CD4-positive, alpha-beta T cell treated with Interleukin-4 for 1 hour (primary cell): ENCODE measurements at places on chromosomes 1 and 21.

DNA sequence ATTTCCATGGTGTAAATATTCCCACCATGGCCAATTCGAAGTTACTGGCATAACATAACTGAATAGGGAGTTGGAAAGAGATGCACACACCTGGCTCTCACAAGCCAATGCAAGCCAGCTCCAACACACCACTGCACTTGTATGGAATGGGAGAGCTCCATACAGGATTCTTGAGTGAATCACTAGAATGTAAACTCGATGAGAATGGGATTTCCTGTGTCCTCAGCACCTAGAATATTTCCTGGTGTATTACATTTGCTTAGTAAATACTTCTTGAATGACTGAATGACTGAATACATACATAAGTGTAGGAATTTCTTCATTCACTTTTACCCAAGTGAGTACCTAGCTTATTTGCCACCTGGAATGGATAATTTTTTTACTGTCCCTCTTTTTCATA, 16.2 kb upstream of the PPIE start:
- DNase-seq: no peak

- DNase-seq: no peak
Observed at GRCh38 chr1:231883382-231883781, 256.8 kb downstream of the DISC1 start.

DNA sequence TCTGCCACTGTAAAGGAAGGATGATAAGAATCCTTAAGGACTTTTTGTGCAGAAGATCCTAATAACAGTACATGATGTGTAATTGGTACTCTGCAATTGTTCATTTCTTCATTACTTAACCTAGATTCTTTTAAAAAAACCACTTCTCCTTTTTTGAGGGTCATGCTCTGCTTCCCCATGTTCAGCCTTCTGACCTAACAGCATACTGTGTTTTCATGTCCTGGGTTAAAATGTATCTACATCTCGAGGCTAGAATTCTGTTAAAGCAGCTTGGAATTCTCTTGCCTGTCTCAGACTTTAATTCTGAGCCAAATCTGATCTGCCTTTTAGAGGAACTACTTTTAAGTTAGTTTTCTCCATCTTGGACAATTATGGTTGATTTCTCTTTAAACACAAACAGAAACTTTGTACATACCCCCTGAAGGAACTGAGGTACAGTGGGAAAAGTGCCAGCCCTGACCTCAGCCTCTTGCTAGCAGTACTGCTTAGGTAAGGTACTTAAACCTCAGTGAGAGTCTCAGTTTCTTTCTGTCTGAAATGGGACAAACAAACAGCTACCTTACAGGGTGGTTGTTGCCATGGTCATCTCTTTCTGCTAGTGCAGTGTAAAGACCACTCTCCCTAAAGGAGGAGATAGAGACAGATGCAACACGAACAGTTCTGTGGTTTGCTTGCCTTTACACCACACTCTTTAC, 103.2 kb upstream of the DYNLT5 start:
- no peak for DNase-seq

DNA sequence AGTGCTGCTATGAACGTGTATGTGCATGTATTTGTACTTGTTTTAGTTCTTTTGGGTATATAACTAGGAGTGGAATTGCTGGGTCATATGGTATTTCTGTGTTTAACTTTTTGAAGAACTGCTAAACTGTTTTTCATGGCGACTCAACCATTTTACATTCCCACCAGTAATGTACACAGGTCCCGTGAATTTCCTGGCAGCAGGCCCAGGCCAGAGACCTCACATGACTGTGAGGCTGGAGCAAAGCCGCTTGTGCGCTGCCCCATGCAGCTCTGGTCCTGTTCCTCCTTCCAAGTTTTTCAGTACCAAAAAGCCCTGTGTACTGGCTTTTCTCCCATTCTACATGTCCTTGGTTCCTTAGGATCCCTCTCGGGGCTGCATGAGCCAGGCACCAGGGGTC, 29.6 kb downstream of the ACOT11 start:
- DNase-seq: no peak

DNA sequence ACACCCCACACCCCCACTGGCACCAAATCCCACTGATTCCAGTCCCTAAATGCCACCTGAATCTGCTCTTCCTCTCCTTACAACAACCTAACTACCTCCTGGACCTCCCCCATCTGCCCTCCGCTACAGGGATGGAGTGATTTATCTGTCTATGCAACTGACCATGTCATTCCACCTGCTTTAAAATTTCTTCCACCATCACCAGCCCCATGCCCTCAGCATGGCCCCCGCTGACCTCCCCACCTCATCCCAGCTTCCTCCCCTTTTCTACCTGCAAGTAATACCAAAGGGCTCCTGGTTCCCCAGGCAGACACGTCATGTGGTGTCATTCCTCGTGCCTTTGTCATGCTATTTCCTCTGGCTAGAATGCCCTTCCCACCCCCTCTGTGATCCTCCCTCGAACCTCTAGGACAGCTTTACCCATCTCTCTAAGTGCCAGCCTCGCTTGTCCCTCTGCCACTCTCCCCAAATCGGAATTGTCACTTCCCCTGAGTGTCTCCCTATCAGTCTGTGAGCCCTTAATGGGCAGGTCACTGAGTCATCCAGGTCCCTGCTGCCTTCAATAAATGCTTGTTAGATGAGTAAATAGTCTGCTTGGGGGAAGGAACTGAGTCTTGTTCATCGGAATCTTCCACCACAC, 3.7 kb downstream of the GJB4 start:
- DNase-seq: no peak

- no peak for DNase-seq
Observed at GRCh38 chr1:157961805-157962762, 31.4 kb upstream of the KIRREL1 start.

DNA sequence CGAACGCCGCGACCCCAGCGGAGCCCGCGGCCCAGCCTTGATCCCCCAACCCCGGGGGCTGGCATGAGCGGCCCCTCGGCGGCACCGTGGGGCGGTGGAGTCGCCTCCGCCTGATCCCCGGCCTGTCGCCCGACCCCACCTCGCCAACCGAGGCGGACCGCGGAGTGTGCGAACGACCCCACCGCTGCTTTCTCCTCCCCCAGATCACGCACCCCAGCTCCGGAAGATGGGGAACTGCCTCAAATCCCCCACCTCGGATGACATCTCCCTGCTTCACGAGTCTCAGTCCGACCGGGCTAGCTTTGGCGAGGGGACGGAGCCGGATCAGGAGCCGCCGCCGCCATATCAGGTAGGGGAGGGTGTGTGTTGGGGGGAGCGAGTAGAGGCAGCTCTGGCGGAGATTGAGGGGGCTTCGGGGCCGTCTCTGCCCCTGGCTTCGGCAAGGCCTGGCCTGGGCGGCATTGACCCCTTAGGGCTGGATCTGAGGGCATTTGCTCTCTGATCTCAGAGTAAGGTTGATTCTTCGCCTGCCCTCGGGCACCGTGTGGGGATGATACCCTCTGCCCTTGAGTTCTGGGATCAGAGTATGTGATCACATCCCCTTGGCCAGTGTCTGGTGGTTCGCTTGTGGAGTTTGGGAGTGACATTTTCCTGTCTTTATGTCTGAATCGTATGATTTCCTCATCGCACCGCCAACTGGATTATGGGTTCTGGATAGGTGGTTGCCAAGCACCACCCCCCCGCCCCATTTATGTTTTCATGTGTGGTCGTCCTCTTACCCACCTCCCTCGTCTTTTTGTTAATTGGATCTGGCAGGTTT, 668 bp downstream of the RNF11 start:
- peak; percentile 59 for DNase-seq

- peak; percentile 45 for DNase-seq
Observed at GRCh38 chr1:59570524-59570923, 244.2 kb upstream of the HOOK1 start.

GRCh38 chr1:154418923-154419619, 13.9 kb downstream of the IL6R start:
- no peak for DNase-seq

DNA sequence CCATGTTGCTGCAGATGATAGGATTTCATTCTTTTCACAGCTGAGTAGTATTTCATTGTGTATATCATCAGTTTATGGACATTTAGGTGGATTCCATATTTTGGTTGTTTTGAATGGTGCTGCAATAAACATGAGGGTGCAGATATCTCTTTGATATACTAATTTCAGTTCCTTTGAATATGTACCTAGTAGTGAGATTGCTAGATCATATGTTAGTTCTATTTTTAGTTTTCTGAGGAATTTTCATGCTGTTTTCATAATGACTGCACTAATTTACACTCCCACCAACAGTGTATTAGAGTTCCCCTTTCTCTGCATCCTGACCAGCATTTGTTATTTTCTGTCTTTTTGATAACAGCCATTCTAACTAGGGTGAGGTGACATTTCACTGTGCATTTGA, 82.1 kb downstream of the BRINP2 start:
- no peak for DNase-seq

DNA sequence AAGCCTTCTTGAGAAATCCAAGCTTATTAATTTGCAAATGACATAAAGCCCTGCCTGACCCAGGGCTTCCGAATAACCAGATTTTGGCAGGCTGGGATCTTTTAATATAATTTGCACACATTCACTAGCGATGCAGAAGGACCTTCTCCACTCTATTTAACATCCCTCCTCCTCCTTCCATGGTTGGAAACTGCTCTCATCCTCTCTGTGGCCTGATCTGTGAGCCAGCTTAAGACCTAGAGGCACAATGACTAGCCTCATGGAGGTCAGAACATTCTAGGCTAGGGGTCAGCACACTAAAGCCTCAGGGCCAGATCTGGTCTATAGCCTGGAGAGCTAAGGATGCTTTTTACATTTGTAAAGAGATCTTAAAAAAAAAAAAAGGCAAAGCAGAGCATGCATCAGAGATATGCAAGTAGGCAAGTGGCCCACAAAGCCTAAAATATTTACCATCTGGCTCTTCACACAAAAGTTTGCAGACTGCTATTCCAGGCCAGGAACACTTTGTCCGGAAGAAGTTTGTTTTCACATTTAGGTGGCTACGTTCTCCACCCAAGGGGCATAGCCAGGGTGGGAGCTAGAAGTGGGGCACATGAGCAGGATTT, 138.2 kb upstream of the HMGB4 start:
- no peak for DNase-seq

GRCh38 chr1:25933479-25934365, 27.5 kb upstream of the STMN1 start:
- no peak for DNase-seq

GRCh38 chr1:227994632-227995300, 12.0 kb upstream of the WNT3A start:
- no peak for DNase-seq

GRCh38 chr1:165717918-165718515, 19.7 kb upstream of the ALDH9A1 start:
- DNase-seq: peak; percentile 46

DNA sequence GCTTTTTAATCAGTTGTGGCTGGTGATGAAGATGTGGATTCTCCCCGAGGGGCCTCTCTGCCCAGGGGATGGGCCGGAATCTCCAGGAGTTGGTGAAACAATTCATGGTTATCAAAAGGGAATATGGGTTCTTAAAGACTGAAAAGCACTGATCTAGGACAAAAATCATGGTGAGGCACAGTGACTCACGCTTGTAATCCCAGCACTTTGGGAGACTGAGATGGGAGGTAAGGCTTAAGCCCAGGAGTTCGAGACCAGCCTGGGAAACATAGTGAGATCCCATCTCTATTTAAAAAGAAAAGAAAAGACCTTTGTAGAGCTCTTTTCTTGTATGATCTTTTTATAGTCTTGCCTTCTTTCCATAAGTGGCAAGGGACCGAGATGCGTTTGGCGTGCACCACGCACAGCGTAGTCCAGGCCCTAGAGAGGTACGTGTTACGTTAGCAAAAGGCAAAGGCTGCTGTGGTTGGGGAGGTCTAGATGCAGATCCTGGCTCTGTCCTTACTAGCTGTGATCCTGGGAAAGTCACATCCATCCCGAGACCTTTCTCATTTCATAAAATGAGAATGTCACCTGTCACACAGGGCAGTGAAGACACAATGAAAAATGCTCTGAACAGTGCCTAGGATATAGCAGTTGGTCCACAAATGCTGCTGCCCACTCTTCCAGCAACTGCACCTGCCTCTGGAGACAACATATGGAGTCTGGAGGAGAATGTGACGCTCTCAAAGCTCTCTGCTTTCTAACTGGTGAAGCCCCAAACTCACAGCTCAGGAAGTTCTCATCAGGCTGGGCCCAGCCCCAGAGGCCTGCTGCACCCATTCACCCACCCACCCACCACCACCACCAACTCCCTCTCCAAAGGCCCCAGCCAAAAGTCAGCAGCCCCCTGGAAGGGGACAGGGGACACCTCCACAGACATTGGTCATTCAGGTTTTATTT, 54.8 kb downstream of the KIF21B start:
- no peak for DNase-seq

- no peak for DNase-seq
Observed at GRCh38 chr1:93815366-93816110, 63.5 kb downstream of the DNTTIP2 start.

DNA sequence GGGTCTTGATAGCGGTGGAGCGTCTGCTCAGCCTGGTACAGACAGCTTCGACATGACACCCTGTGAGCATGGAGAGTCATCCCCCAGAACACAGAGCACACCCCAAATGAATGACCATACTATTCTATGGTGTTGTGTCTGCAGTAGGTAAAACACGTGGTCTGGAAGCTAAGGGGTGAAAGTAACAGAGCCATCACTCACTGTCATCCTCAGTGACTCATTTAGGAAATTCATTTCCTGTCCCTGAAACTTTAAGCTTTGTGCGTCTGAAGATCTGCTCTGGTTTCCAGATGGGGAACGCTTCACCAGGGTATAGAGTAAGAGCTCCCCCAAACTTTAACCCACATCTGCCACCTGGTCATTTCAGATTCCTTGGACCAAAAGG, 94.8 kb upstream of the DISP3 start:
- DNase-seq: no peak

DNA sequence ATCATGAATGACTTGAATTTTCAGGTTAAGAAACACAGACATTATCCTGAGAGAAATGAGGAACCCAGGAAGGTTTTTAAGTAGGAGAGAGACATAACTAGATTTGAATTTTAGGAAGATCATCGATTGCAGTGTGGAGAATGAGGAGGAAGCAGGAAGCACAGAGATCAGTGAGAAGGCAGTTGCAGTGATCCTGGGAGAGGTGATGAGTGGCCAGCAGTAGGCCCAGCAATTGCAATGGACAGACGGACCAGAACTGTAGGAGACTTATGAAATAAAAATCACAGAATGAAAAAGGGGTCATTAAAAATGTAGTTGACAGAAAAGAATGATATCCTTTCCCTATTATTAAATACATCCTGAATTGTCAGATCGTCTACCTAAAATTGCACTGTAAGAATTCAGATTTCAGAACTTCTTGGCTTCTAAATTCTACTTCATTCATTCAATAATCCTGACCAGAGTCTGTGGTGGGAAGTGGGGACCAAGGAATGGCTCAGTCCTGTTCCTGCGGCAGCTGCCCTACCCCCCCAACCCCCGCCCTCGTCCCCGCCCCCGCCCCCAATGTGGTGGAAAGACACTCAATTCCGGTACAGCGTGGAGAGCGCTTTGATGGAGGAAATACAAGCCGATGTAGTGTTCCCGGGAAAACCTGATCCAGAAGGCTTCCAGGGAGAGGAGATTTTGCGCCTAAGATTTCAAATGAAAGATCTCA, 35.1 kb downstream of the SLC2A1 start:
- no peak for DNase-seq
